ENCODE measurements at places on chromosomes 13 and 19.

- DNase-seq = no peak
Observed at GRCh38 chr19:3656073-3656746, 29.6 kb upstream of the CACTIN start.

DNA sequence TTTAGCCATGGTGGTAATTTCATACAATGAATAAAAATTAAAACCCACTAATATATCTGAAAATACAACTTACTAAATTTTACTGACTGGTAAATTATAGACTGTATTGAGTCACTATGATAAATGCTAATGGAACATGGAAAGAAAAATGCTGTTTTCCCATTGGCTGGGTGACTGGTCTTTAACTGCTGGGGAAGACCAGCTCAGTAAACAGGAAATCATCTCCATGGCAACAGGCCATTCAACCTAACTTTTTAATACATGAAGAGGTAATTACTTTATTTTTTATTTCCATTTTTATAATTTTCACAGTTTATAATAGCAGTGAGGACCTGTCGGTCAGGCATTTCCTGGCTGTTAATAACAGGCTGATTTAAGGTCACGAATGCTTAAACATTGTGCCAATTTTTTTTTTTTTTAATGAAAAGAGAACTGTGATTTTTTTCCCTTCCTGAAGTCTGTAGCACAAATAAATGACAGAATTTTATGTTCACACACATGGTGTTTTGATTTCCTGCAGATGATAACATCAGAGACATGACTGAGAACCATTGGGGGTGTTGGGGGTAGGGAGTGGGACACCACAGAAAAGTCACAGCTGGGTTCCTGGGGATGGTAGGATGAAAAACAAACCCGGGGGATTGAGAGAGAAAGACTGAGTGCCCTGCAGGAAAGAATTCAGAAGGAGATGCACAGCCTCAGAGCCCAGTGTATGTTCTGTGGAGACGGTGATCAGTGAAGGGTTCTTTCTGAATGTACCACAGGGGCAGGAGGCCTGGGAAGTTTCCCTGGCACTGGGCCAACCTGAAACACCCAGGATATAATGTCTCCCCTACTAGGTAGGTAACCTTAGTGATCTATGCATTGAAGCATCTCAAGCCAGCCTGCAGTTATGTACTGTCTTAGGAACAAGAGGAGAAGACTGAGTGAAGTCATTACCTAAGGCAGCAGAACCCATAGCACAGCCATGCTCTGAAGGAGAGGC, 297.1 kb downstream of the COG6 start:
- DNase-seq = no peak

GRCh38 chr13:114148521-114148855, 16.1 kb upstream of the RASA3 start:
- DNase-seq = peak; percentile 84

DNA sequence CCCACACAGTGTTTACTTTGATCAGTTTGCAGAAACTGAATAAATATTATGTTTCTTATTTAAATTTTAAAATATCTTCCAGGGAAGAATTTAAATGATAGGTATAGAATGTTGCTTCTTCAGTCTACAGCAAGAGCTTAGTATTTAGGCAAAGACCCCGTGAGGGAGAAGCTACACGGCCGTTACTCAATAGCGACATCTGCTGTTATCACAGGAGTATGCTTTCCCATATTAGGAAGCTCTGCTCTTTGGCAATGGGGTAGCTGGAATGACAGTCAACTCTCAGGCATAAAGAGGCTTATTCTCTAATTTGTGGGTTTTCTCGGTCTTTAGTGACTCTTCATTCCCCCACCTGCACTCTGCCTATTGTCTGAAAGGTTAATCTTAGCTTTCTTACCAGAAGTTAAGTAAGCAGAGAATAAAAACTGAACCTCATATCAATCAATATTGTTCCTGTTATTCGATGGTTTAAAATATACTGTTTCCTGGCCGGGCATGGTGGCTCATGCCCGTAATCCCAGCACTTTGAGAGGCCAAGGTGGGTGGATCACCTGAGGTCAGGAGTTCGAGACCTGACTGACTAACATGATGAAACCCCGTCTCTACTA, 13.2 kb upstream of the LHFPL6 start:
- DNase-seq = peak; percentile 10

GRCh38 chr13:47426126-47426849, 529.4 kb upstream of the HTR2A start:
- no peak for DNase-seq

- DNase-seq = no peak
Observed at GRCh38 chr13:76976490-76976889, 15.4 kb upstream of the CLN5 start.

DNA sequence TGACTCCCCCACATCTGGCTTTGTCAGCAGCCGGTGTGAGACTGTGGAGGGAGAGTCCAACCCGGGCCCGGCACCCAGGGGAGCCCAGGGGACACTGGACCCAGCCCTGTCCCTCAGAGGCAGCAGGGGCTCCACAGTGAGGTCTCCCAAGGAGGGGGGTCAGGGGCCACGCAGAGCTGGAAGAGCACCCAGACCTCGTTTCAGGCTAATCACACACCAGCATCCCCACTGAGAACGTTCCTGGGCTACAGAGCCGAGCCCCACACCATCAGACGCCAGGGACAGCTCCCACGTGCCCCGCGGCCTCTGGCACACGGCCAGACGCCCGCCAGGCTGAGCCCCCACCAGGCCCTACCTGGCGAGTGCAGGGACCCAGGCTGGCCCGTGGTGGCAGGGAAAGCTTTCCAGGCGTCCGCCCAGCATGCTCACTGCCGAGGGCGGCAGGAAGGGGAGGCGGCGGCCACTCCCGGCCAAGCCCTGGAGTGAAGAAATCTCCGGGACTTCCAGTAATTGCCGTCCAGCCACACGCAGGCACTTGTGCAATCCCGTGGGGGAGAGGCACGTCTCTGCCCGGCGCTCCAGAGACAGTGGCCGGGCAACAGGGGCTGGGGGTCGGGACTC, 19.2 kb downstream of the SBNO2 start:
- no peak for DNase-seq

GRCh38 chr19:28878862-28879566, 333.9 kb downstream of the UQCRFS1 start:
- peak; percentile 45 for DNase-seq

GRCh38 chr13:107079423-107080049, 511.6 kb upstream of the ARGLU1 start:
- no peak for DNase-seq

Data from activated naive CD4-positive, alpha-beta T cell treated with Interleukin-2 at 50 U/mL for 16 hours (primary cell).